GM10248 (cell line): ENCODE measurements at places on chromosomes 3 and 15.

DNA sequence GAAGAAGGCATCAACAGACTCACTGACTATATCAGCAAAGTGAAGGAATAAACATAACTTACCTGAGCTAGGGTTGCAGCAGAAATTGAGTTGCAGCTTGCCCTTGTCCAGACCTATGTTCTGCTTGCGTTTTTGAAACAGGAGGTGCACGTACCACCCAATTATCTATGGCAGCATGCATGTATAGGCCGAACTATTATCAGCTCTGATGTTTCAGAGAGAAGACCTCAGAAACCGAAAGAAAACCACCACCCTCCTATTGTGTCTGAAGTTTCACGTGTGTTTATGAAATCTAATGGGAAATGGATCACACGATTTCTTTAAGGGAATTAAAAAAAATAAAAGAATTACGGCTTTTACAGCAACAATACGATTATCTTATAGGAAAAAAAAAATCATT lies 17.8 kb downstream of the LMOD3 start:
- DNase-seq: no peak

DNA sequence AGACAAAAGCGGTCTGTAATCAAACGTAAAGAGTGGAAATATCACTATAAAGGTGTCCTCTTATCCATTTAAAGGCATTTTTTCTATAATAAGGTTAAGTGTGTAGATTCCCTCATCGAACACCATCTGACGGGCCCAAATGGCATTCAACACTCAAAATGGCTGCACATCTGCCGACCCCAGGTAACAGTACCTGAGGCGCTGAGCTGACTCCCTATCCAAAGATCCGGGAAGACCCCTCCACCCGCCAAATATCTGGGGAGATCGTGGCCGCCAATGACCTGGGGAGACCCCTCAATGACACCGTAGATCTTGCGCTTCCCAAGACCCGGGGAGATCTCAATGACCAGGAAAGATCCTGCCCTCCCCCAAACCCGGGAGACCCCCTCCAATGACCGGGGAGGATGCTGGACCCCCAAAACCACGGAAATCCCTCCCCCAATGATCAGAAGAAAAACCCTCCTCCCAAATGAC lies 476 bp downstream of the IP6K2 start:
- no peak for DNase-seq

DNA sequence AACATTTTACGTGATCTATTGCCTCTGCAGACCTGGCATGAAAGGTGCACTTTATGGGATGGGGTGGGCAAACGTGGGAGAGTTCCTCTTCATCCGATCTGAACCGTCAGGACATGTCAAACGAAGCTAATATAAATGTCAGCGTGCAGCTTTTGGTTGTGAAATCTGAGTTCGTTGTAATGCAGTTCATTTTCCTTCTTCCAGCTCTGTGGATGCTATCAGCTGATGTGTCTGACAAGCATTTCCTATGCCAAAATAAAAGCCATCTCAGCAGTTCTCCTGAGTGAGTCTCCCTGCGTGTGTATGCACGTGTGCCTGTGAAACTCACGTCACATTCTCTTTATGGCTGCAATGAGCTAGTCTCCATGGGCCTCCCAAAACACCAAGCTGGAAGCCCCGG lies 512.3 kb downstream of the MCTP2 start:
- no peak for DNase-seq

- DNase-seq: no peak
These were observed 95.4 kb downstream of the HMG20A start for GRCh38 chr15:77516076-77516475.

GRCh38 chr3:150106740-150107428 lies 136.2 kb upstream of the PFN2 start:
- DNase-seq: no peak

- DNase-seq: no peak
These were observed 1.5 kb downstream of the CAMK1 start for GRCh38 chr3:9768141-9768775.

GRCh38 chr3:175704366-175705055 lies 845.4 kb downstream of the NAALADL2 start:
- DNase-seq: peak; percentile 3

DNA sequence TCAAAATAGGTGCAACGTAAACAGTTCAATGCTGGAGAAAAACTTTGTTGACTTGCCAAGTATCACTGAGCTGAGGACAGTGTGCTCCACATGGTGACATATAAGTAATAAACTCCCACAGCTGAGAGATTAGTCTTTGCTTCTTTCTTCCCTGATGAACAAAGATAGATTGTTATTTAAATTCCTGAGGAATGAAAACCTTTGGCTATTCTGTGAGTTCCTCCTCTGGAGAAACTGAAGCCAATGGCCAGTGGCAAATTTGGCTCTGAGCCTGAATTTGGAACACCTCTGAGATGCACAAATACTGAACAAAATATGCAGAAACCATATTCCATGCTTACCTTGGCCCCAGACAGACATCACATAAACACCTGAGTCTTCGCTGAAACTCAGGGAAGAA lies 63.3 kb downstream of the RPL22L1 start:
- no peak for DNase-seq

DNA sequence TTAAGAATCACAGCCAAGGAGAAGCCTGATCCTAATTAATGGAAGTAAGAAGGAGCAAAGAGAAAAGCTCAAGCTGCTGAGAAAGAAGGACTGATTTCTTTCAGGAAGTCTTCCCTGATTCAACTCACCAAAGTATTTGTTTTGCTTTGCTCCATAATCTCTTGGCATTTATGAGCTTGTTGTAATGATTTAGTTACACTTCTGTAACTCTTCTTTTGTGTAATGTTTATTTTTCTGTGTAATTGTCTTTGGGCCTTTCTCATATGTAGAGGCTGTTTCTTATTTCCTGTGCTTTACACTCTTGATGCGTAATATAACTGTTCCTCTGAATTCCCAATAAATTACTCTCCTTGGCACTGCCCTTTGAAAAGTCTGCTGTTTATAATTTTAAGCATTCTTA lies 80.0 kb downstream of the COL6A5 start:
- DNase-seq: no peak

DNA sequence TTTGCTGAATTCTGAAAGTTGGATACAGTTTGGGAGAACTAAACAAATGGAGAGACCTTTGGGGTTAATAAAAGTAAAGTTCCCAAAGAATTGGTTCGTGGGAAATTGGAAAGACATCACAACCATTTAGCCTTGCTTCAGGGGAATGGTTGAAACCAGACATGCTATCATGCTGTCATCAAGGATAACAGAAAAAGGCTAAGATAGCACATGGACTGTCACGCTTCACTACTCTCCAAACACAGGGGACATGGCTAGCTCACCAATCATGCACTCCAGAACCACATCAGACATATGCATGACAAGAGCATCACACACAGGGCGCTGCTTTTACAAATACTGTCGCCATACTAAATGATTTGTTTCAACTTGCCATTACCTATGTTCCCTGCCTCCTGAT lies 671.7 kb upstream of the ROBO1 start:
- DNase-seq: no peak

GRCh38 chr15:84681831-84682230 lies 23.8 kb upstream of the NMB start:
- DNase-seq: no peak

- DNase-seq: no peak
These were observed 20.4 kb downstream of the SLC7A14 start for GRCh38 chr3:170565495-170565894.

DNA sequence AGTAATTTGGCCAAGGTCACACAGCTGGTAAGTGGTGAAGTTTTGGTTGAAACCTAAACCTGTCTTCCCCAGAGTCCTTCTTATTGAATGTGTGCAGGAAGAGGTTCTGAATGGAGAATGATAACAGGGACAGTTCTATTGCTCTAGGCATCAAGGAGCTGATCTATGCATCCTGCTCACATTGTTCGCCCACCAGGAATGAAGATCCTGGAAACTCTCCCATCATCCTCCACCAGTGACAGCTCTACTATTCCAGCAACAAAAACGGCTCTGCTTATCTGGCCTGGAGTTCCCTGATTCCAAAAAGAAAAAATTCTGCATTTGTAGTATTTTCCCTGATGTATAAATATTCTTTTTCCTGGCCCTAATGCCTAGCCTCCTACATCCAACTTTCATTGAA lies 16.4 kb upstream of the TNFAIP8L3 start:
- no peak for DNase-seq

- DNase-seq: no peak
These were observed 28.6 kb upstream of the TEX264 start for GRCh38 chr3:51642462-51642861.

- DNase-seq: no peak
These were observed 333.8 kb downstream of the FEZF2 start for GRCh38 chr3:62039586-62039985.

DNA sequence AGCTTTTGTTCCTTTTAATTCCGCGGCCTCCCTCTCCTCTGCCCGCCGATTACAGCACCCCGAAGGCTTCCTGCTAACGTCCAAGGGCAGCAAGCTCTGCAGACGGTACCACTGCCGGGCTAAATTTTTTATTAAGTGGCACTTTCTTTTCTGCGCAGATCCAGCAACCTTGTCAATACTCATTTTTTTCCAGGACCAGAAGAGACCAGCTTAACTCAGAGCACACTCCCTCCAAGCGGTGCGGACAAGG lies 542 bp upstream of the MEIS2 start:
- no peak for DNase-seq

DNA sequence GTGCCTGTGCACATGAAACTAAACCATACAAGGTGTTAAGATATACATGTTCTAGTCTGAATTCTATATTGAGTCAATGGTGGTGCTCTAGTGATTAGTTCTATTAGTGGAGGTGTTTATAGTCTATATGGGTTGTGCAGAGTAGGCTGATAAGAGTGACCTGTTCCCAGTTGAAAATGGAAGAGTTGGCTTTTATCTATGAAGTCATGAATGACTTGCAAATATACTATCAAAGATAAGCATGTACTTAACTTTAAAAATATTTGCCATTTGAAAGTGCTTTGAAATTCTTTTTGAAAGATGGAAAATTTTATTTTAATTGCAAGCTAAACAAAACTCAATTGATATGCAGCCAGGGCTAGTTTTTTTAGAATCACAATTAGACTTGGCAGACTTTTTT lies 150.6 kb upstream of the SGO1 start:
- DNase-seq: no peak
